ENCODE measurements at places on chromosomes 7 and 10.

DNA sequence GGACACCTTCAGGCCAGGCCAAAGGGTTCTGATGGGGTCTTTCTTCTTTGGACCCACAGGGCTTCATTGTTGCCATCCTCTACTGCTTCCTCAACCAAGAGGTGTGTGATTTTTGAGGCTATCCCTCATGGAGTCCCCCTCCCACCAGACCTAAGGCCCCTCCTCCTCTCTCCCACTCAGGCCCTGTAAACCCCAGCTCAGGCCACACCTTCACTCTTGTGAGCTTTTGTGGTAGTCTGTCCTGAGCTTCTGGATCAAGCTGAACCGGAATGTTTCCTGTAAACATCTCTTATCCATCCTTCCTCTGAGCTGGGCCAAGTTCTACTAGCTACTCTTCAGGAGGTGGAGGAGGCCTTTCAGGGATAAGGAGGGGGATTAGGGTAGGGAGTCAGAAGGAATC lies 13.5 kb downstream of the GHRHR start:
- no peak for DNase-seq

DNA sequence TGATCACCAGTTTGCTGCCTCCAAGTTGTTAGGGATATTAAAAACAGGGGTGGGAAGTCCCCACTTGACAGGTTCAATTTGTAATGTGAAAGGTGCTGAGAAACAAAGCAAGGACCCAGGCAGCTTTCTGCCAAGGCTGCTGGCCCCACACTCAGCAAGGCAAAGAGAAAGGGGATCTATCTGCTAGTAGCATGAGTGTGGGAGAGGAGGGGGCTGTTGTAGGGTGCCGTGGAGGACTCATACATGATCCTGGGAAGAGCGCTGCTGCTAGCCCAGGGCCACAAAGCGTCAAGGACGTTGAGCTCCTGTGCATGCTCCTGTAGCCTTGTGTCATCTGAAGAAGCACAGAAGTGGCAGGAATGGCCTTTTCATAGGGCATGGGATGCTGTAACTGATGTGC lies 96.5 kb upstream of the INSYN2A start:
- DNase-seq = no peak

DNA sequence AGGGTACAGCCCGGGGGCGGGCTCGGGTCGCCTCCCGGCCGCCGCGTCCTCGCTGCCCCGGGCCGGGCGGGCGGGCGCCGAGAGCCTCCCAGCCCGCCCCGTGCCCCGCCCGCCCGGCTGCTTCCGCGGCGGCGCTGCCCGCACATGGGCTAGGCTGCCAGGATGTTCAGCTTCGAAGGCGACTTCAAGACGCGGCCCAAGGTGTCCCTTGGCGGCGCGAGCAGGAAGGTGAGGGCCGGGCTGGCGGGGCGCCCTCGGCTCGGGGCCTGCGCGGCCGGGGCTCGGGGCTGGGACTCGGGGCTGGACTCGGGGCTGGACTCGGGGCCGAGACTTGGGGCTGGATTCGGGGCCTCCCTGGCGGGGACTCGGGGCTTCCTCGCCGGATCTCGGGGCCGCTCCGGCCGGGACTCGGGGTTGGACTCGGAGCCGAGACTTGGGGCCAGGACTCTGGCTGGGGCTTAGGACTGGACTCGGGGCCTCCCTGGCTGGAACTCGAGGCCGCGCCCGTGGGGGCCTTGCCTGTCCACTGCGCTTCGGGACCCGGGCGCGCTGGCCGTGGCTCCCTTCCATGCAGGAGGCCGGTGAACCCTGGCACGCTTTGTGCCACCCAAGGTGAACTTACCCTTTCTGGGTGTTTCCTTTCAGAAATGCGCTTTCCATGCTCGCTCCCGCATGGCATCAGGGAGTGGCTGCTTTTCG lies 534 bp downstream of the UBE3C start:
- peak; percentile 44 for DNase-seq

- DNase-seq = no peak
These were observed 7.3 kb downstream of the SFRP5 start for GRCh38 chr10:97764519-97764931.

DNA sequence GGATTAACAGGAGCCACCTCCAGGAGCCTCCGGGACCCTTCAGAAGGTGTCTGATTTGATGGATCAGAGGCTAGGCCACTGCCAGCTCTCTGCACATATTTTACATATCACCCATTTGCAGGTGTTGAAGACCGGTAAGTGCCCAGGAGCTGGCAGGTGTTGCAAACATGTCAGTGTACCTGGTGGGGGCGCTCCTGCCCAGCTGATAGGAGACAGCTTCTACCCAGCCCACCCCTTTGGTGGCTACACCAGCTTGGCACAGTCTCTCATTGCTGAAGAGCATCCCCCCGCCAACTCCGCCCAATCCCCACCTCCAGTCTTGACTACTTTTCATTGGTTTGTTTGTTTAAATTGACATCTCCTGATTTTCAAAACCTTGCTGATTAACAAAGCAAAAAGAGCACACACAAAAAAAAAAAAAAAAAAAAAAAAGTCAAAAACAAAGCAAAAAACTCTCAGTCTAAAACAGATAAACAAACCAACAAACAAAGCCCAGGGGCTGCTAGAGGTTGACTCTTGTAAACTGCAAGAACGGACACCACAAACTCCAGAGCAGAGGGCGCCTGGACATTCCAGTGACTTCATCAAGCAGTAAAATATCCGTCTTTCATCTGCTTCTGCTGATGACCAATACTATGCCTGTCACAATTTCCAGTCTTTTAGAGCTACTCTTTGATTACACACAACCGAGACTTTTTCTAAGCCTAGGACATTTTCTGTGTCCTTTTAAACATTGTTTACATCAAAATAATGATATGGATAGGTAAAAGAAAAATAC lies 275.3 kb downstream of the NRG3 start:
- DNase-seq = no peak
